Substantia nigra (tissue), 51 donors: ENCODE measurements at places on chromosomes 7 and 10.

- no peak for DNase-seq
Measured at GRCh38 chr10:15901889-15902288, 41.6 kb upstream of the MINDY3 start.

- no peak for DNase-seq
Measured at GRCh38 chr10:78053211-78053868, 19.7 kb downstream of the RPS24 start.

DNA sequence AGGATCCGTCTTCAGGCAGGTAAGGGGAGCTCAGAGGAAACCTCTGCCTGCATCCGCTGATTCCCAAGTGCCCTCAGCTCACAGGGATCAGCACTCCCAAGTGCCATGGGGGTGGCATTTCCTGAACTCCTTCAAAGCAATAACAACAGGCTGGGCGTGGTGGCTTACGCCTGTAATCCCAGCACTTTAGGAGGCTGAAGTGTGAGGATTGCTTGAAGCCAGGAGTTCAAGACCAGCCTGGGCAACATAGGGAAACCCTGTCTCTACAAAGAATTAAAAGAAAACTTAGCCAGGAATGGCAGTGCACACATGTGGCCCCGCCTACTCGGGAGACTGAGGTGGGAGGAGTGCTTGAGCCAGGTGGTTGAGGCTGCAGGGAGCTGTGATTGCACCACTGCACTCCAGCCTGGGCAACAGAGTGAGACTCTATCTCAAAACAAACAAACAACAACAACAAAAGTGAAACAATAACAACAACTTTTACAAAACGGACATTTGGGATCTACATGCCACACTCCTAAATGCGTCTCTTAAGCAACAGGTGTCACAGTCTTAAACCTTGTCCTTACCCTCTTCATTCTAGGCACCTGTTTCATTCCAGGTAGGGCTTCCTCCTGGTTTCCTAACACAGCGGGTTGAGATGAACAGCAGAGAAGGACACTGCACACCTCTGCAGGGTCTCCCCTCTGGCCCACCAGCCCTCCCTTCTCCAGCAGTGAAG is 73.8 kb downstream of the PAXIP1 start:
- no peak for DNase-seq

GRCh38 chr10:114815791-114816190 is 5.8 kb upstream of the FHIP2A start:
- no peak for DNase-seq

DNA sequence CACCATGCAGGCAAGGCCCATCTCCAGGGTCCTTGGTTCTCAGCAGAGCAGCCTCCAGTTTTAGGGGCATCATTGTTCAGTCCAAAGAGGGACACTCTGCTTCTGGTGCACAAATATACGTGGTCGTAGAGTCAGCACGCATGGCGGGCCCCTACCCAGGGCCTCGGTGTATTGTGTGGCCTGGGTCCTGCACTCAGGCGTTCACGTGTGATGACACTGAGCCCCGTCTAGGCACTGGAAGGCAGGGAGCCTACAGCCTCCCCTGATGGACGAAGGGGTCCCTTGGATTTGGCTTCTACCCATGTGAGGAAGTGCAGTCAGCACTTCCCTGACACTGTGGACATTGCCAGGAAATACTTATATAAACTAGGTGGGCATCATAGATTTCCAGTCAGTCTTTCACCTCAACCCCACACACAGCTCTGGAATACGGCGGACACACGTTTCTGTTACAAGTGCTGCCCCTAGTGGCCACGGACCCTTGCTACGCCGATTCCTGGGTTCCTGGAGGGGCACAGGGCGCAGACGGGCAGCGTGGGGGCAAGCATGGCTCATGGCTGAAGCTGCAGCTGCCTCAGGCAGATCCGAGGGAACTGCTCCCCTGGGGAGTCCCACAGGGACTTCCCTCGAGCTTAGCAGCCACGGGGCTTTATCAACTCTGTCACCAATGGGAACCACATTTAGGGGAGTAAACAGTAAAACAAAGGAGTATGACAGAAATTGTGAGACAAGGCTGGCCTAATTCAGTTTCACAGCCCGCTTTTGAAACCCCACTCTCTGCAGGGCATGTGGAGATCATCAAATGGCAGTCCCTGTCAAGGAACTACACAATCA is 25.4 kb downstream of the AIFM2 start:
- DNase-seq, result no peak

- no peak for DNase-seq
Measured at GRCh38 chr7:49927631-49928030, 154.2 kb downstream of the VWC2 start.
